ENCODE measurements at places on chromosomes 3 and 15. TPM values are rescaled to one million over a fixed set of nuclear protein-coding genes. Genes with fewer than 3 reads are reported as not detected.

The NAALADL2 gene
- 17.5 TPM for total RNA-seq

The ASB14 gene
- total RNA-seq, result 0.27 TPM

The AP3S2 gene
- 45.7 TPM for total RNA-seq

The SUCNR1 gene
- 0.73 TPM for total RNA-seq

The CATSPER2 gene
- total RNA-seq, result 12.8 TPM

The LRTM1 gene
- not detected for total RNA-seq

The LRRC3B gene
- 130 TPM for total RNA-seq

The MKRN3 gene
- 30.7 TPM for total RNA-seq

The SCN11A gene
- 0.64 TPM for total RNA-seq

The NSMCE3 gene
- total RNA-seq, result 8.2 TPM

The TP63 gene
- 0.27 TPM for total RNA-seq

The EFCC1 gene
- total RNA-seq, result 1.6 TPM

The ARHGEF26 gene
- total RNA-seq, result 10.1 TPM

The GRM7 gene
- 52.4 TPM for total RNA-seq

The LRRK1 gene
- 8.9 TPM for total RNA-seq

The RTP1 gene
- total RNA-seq, result 0.27 TPM

The SLC12A1 gene
- 4.0 TPM for total RNA-seq

The TMC3 gene
- total RNA-seq, result 0.09 TPM

The SH2D7 gene
- not detected for total RNA-seq

The EIF4E3 gene
- 15.3 TPM for total RNA-seq

The TUSC7 gene
- total RNA-seq, result not detected

The CYP19A1 gene
- total RNA-seq, result 1.00 TPM

The XCR1 gene
- total RNA-seq, result not detected

The PLSCR2 gene
- total RNA-seq, result not detected

The CSTA gene
- not detected for total RNA-seq

The TRPM1 gene
- total RNA-seq, result not detected

The DAZL gene
- total RNA-seq, result 0.09 TPM

The OR5K2 gene
- total RNA-seq, result not detected

The GOLGA6L10 gene
- 6.4 TPM for total RNA-seq

The CCDC191 gene
- total RNA-seq, result 8.8 TPM

The CD96 gene
- total RNA-seq, result 0.36 TPM

The DLL4 gene
- total RNA-seq, result 4.4 TPM

The TMEM212 gene
- not detected for total RNA-seq

The ARMC8 gene
- total RNA-seq, result 118 TPM

The ZNF385D gene
- total RNA-seq, result 99.6 TPM

The DPPA2 gene
- total RNA-seq, result not detected

The TNFAIP8L3 gene
- total RNA-seq, result 3.2 TPM

The PLCL2 gene
- 54.8 TPM for total RNA-seq

The FOXL2 gene
- 0.45 TPM for total RNA-seq

The NRG4 gene
- total RNA-seq, result 2.2 TPM

The CDC25A gene
- total RNA-seq, result 8.7 TPM

The RLBP1 gene
- total RNA-seq, result 0.18 TPM

The CPN2 gene
- total RNA-seq, result not detected

The DET1 gene
- 14.3 TPM for total RNA-seq

The UBE3A gene
- total RNA-seq, result 174 TPM

The PLAAT1 gene
- total RNA-seq, result 6.1 TPM

The CPNE4 gene
- total RNA-seq, result 18.0 TPM

The POPDC2 gene
- 1.7 TPM for total RNA-seq

The MST1R gene
- 1.4 TPM for total RNA-seq

The CD200 gene
- total RNA-seq, result 49.4 TPM

The CAND2 gene
- total RNA-seq, result 18.2 TPM

The SLC24A5 gene
- total RNA-seq, result 0.18 TPM

The GPR160 gene
- total RNA-seq, result 3.9 TPM

The ZNF717 gene
- 42.6 TPM for total RNA-seq

Measured in cerebellum (tissue), 4 donors.